Activated naive CD4-positive, alpha-beta T cell treated with anti-CD3 and anti-CD28 coated beads for 36 hours (primary cell): ENCODE measurements at places on chromosomes 3 and 15.

- H3K36me3 ChIP-seq = no peaks in the 10 kb centered on the region
- H3K27ac ChIP-seq = no peak overlapping the region
- no peaks in the 10 kb centered on the region for H3K27me3 ChIP-seq
- H3K4me1 ChIP-seq = no peaks in the 10 kb centered on the region
- DNase-seq = no peak
- no peak overlapping the region for H3K4me3 ChIP-seq
Observed at GRCh38 chr3:133329626-133330025, 70.2 kb upstream of the BFSP2 start.

DNA sequence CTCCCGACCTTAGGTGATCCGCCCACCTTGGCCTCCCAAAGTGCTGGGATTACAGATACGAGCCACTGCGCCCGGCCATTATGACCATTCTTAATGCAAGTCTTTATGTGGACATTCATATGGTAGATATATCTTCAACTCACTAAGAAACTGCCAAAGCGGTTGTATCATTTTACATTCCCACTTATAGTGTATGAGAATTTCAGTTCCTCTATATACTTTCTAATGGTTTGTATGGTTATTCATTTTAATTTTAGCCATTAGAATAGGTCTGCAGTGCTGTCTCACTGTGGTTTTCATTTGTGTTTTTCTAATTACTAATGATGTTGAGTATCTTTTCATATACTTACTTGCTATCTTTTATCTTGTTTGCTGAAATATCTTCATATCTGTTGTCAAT lies 32.5 kb downstream of the TCF12 start:
- DNase-seq = no peak
- H3K27ac ChIP-seq = no peak overlapping the region
- no peaks in the 10 kb centered on the region for H3K27me3 ChIP-seq
- H3K4me3 ChIP-seq = no peak overlapping the region

GRCh38 chr3:165903885-165904630 lies 66.8 kb upstream of the BCHE start:
- H3K4me3 ChIP-seq = no peak overlapping the region
- H3K36me3 ChIP-seq = no peaks in the 10 kb centered on the region
- no peaks in the 10 kb centered on the region for H3K4me1 ChIP-seq
- H3K27me3 ChIP-seq = no peaks in the 10 kb centered on the region
- no peak overlapping the region for H3K27ac ChIP-seq
- DNase-seq = no peak

DNA sequence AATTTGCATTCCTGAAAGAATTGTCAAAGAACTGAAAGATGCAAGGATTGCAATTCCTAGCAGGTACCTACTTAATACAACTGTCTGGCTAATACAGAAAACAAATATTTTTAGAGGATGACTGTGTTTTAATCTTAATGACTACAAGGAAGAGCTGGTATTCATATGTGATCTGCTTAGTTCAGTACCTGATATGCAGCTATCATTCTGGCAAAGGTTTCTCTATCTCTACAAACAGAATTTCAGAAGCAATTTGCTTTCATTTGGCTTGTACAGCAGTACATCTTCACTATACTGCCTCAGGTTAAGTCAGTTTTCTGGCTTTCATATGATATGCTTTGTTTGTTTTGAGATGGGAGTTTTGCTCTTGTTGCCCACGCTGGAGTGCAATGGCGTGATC lies 51.3 kb downstream of the TBL1XR1 start:
- no peak overlapping the region for H3K27ac ChIP-seq
- H3K36me3 ChIP-seq = no peaks in the 10 kb centered on the region
- H3K4me1 ChIP-seq = peaks cover 68% of the 10 kb centered on the region
- no peak overlapping the region for H3K4me3 ChIP-seq
- H3K27me3 ChIP-seq = no peaks in the 10 kb centered on the region

- H3K27ac ChIP-seq = no peak overlapping the region
- H3K36me3 ChIP-seq = no peaks in the 10 kb centered on the region
- no peaks in the 10 kb centered on the region for H3K4me1 ChIP-seq
- H3K27me3 ChIP-seq = peaks cover 3% of the 10 kb centered on the region
- H3K4me3 ChIP-seq = no peak overlapping the region
Observed at GRCh38 chr15:23472678-23473077, 25.6 kb upstream of the GOLGA6L2 start.

- no peaks in the 10 kb centered on the region for H3K36me3 ChIP-seq
- no peak for DNase-seq
- no peak overlapping the region for H3K4me3 ChIP-seq
- H3K27me3 ChIP-seq = peaks cover 8% of the 10 kb centered on the region
- no peak overlapping the region for H3K27ac ChIP-seq
Observed at GRCh38 chr3:12294885-12295580, 6.2 kb downstream of the PPARG start.
